ENCODE measurements at places on chromosomes 7 and 10.

DNA sequence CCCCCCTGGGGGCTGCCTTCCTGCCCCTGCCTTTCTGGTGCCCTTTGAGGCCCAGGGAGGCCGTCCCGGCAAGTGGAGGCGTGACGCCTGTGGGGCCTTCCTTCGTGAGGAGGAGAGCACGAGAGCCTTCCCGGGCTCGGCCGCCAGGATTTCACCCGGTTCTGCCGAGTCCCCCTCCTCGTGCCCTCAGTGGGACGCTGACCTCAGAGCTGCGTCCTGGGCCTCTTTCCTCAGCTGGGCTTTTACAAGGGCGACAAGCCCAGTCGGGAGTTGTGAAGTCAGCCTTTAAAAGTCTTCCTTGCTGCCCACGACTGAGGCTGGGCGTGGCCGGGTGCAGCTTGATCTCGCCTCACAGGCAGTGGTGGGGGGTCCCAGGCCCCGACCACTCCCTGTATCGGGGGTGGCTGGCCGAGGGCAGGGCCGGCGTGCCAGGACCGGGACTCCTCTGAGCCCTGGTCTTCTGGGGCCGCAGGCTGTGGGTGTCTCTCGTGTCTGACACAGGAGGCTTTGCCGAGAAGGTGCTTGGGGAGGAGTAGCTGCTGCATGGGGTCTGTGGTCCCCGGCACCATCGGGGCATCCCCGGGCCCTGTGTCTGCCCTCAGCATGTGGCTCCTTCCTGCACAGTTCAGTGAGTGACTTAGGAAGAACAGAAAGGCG, 41.8 kb downstream of the FAM20C start:
- peak; percentile 28 for DNase-seq

DNA sequence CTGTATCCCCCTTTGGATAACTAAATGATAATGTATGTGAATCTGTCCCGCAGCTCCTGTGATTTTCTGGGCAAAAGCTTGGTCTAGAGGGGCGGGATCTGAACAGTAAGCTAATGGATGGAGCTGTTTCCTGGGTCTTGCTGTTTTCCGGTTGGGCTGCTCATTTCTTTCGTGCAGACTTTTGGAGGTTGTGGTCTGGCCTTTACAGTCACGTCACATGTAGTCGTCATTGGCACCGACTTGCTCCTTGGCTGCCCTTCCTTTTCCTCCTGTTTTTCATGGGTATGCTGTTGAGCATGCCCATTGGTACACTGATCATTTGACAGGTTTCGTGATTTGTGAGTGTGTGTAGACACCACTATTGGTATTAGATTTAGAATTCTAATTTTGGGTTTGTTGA, 2.0 kb downstream of the FBH1 start:
- DNase-seq = peak; percentile 68

DNA sequence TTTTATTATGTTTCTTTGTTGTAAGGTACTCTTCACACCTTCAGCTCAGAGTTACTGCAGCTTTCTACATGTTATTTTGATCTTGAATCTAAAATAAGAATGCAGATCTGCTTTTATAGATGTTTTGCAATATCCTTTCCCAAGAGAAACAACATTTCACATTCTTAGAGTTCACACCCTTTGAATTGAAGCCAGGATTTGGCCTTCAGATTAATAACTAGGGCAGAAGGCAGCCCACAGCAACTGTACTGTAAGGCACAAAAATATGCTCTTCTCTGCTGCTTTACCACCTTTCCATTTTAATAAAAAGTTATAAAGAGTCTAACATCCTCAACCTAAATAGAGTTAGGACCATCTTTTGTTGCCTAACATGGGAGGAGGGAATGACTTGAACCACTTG, 224.7 kb downstream of the LHFPL3 start:
- DNase-seq = no peak

- no peak for DNase-seq
Observed at GRCh38 chr10:116771959-116772585, 29.7 kb upstream of the HSPA12A start.

DNA sequence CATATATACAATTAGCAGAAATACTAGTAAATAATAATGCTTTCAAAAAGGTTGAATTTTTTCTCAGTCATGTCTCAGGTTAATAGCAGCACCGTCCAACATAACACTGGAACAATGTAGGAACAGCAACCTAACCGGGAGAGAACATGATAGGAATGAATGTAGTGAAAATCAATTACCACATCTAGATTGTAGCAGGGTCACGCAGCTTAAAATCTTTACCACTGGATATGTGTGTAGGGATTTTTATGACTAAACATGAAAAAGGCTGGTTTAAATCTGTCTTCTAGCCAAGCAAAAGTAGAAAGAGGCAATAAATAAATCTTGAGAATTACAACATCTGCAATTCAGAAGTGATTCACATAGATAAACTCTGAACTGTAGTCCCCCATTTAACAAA, 326.0 kb downstream of the DGKB start:
- no peak for DNase-seq

- peak; percentile 36 for DNase-seq
Observed at GRCh38 chr7:139355320-139355719, 4.4 kb upstream of the LUC7L2 start.

- DNase-seq = peak; percentile 67
Observed at GRCh38 chr10:49106451-49106850, 8.9 kb downstream of the VSTM4 start.

DNA sequence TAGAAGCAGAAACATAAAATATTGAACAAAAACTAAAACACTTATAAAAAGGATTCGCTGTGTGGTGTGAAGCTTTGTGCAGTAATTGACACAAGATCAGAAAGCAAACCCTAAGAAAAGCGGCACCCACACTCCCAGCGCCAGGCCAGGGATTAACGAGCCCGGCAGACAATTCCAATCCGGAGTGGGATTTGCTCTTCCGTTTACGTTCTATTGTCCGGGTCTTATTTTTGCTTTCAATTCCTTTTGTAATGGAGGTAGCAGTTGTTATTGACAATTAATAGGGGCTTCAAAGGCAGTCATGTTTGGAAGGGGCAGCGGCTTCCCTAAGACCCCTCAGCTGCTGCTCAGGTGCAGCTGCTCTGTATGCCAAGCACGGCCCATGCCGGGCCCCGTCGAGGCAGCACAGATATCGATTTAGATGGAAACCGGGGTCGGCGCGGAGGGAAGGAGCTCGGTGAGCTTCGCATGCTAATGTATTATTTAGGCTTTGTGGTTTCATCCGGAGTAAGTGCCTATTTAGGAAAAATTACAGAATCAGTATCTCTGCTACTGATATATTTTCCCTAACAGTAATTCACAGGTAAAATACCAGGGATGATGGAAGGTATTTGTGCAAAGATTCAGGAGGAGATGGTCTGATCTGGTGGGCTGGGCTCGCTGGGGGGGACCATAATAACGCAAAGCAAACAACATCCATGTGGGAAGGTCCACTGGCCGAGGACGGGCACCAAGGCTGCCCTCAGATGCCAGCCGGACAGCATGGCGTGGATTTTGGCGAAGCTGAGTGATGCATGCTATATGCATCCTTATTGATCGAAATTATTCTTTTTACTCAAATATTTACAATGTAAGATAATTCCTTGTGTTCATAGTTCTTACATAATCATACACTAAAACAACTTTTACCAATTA, 561.7 kb downstream of the PTPRN2 start:
- DNase-seq = no peak

DNA sequence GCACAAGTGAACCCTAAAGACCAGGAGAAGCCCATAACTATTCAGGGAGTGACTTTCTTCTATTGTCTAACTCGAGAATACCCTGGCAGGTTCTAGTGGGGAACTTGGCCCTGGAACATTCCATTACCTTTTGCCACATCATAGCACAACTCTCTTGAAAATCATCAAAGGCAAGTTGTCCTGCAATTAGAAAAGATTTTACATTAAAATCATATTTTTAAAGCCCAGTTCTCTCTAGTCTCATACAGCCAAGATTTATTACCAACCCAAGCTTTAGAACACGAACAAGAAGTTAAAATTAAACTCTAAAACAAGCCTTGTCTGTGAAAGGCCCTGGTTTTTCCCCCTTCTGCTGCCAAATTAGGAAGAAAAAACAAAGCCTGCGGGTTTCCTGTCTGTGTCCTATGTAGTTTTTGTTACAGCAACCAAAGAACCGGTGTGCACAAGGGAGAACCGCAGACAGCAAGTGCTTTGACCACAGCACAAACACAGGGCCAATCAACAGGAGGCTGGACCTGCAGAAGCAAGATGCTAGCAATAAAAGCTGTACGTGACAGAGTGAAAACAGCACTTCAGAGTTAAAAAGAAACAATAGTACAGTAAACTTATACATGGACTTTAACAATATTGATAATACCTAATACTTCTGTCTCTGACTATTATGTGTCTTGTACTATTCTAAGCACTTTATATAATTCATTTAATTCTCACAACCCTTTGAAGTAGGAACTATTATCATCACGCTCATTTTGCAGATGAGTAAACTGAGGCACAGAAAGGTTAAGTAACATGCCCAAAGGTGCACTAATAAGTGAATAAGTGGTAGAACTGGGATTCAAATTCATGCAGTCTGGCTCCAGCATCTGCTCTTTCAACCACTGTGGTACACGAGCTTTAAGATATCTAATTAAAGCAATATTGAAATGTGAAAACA, 65.8 kb downstream of the STK17A start:
- DNase-seq = peak; percentile 83

- DNase-seq = peak; percentile 32
Observed at GRCh38 chr7:90256778-90257177, 11.8 kb downstream of the CFAP69 start.

DNA sequence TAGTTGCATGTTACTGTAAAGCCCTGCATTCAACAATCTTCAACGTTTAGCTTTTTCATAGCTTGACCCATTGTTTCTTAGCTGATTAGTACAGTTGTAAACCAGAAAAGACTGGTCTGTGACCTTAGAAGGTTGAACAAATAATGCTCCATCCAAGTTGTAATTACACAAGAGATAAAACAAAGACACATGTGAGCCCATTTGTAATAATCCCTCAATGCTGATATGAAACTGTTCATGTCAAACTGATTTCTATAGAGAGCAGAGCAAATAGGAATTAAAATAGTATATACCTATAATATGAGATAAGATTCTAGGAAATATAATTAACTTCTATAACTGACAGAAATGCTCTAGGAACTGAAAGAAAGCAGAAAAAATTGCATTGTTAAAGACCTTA, 94.7 kb upstream of the SLC25A13 start:
- no peak for DNase-seq

- no peak for DNase-seq
Observed at GRCh38 chr7:155764438-155764793, 47.8 kb downstream of the SHH start.

DNA sequence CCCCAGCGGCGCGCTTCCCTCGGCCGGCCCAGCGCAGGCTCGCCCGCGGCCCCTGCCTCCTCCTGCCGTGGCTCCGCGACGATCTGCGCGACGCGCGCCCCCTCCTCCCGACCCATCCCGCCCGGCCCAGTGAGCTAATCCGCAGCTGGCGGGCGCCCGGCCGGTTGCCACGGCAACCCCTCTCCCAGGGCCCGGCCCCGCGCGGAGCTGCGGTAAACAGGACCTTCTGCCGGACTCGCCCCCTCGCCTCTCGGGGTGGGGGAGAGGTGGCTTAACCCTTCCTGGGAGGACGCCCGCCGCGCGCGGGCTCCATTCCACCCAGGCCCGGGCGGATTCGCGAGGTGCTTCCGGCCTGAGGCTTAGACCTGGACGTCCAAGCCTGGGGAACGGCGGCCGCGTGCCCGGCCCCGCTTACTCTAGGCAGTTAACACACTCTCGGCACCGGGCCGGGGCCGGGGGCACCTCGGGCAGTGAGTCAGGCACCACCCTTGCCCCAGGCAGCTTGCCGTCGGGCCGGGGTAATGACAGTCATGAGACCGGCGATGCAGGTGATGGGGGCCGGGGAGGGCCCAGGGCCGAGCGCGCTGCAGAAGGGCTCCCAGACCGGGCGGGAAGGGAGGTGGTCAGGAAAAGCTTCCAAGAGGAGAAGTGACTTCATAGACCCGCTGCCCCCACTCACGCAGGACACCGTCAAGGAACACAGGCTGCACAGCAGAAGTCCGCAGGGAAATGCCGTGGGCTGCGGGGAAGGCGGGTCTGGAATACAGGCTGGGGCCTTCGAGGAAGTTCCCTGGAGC, at the start of gene DENND2A:
DENND2A (minus strand) TSS at position 87 of the 797 bp plus-strand sequence. CDS start 38,416 bp downstream, outside the sequence.
- peak; percentile 34 for DNase-seq

GRCh38 chr10:72367301-72367960, 12.7 kb upstream of the DNAJB12 start:
- DNase-seq = no peak

DNA sequence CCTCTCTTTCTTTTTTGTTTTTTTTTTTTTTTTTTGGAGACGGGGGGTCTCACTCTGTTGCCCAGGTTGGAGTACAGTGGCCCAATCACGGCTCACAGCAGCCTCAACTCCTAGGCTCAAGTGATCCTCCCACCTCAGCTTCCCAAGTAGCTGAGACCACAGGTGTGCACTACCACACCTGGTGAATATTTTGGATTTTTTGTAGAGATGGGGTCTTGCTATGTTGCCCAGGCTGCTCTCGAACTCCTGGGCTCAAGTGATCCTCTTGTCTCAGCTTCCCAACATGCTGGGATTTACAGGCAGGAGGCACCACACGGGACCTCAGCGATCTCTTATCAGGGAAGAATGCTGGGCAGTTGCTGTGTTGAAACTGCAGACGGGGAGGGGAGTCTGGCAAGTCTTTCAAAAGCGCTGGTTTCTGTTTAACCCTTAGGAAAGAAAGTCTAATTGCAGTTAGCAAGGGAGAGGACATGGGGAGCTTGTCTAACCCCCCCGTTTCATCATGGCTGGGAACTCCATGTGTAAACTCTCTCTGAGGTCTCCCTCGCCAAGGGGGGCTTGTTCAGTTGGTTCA, 39.6 kb upstream of the LMTK2 start:
- DNase-seq = no peak

- no peak for DNase-seq
Observed at GRCh38 chr7:99457650-99458493, 8.1 kb downstream of the ATP5MF start.

- no peak for DNase-seq
Observed at GRCh38 chr7:115356139-115356746, 434.3 kb downstream of the MDFIC start.

GRCh38 chr10:131588704-131589220, 277.2 kb upstream of the TCERG1L start:
- DNase-seq = no peak

- peak; percentile 21 for DNase-seq
Observed at GRCh38 chr7:78587443-78588044, 789.0 kb downstream of the PHTF2 start.

DNA sequence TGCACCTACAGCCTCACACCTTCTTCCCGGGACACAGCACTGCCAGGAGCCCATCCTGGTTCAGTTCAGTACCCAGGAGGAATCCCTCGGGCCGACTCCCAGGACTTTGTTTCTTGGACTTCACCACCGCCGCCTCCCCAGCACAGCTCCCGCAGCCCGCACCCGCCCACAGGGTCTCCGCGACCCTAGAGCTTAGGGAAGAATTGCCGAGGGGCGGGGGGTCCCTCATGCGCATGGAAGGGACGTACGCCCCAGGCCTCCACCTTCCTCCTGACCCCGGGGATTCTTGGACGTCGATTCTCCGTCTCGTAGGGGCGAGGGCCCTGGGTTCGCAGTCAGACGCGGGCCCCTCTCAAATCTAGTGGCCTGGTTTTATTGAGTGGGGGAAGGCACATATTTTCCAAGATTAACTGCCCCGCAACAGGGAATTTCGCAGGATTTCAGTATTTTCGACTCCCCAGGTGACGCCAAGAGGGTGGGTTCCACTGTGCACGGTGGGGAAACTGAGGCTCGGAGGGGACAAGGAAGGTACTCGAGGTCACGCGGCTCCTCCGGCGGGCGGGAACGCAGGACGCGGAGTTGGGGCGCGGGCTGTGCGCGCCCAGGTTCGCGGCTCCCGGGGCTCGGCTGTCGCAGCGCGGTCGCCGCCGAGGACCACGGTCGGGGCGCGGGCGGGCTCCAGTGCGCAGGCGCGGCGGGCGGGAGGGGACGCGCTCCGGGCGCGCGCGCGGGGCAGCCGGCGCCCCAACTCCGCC, at the start of gene ADCY1:
ADCY1 (plus strand) TSS at position 708 of the 755 bp plus-strand sequence. CDS start 176 bp downstream, outside the sequence.
- DNase-seq = no peak

GRCh38 chr7:156673454-156673853, 32.9 kb downstream of the RNF32 start:
- no peak for DNase-seq
